Natural killer cell (primary cell): ENCODE measurements at places on chromosomes 7 and 10. TPM values are rescaled to one million over a fixed set of nuclear protein-coding genes. Genes with fewer than 3 reads are reported as not detected.

NUTM2E gene
- total RNA-seq, result 0.49 TPM

BTBD16 gene
- not detected for total RNA-seq

NEUROD6 gene
- not detected for total RNA-seq

COL28A1 gene
- total RNA-seq, result 0.45 TPM

FOXI2 gene
- total RNA-seq, result not detected

CCDC172 gene
- total RNA-seq, result not detected

FAM25A gene
- not detected for total RNA-seq

SH3PXD2A gene
- 7.0 TPM for total RNA-seq

DNA sequence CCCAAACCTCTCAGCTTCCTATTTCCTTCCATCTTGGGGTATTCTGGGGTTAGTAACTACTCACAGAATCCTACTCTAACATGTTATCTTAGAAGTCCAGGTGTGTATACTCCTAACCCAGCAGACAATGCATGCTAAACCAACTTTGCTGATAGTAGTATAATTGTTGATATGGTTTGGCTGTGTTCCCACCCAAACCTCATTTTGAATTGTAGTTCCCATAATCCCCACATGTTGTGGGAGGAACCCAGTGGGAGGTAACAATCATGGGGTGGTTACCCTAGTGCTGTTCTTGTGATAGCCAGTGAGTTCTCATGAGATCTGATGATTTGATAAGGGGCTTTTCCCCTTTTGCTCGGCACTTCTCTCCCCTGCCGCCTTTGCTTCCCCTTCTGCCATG, 135.1 kb downstream of the CHRM2 start:
- no peaks in the 10 kb centered on the region for H3K4me1 ChIP-seq
- DNase-seq, result no peak
- no peak overlapping the region for H3K4me3 ChIP-seq
- H3K36me3 ChIP-seq, result no peaks in the 10 kb centered on the region
- H3K27me3 ChIP-seq, result no peaks in the 10 kb centered on the region
- no peak overlapping the region for H3K27ac ChIP-seq

GRCh38 chr10:130515670-130516069, 379.5 kb downstream of the GLRX3 start:
- no peak for DNase-seq
- H3K27me3 ChIP-seq, result no peaks in the 10 kb centered on the region

- DNase-seq, result no peak
- no peaks in the 10 kb centered on the region for H3K27me3 ChIP-seq
- no peaks in the 10 kb centered on the region for H3K4me1 ChIP-seq
- H3K36me3 ChIP-seq, result no peaks in the 10 kb centered on the region
- H3K27ac ChIP-seq, result no peak overlapping the region
Measured at GRCh38 chr10:34670081-34670480, 145.0 kb downstream of the PARD3 start.

- no peaks in the 10 kb centered on the region for H3K4me1 ChIP-seq
- H3K27me3 ChIP-seq, result no peaks in the 10 kb centered on the region
- no peaks in the 10 kb centered on the region for H3K36me3 ChIP-seq
- no peak for DNase-seq
Measured at GRCh38 chr7:108109221-108109908, 20.8 kb downstream of the LAMB4 start.

GRCh38 chr10:102633848-102634247, 10.4 kb upstream of the TRIM8 start:
- no peak overlapping the region for H3K4me3 ChIP-seq
- DNase-seq, result no peak
- peaks cover 6% of the 10 kb centered on the region for H3K36me3 ChIP-seq
- no peaks in the 10 kb centered on the region for H3K27me3 ChIP-seq

- peaks cover 50% of the 10 kb centered on the region for H3K4me1 ChIP-seq
- peak overlapping the region; percentile 69 for H3K27ac ChIP-seq
- H3K36me3 ChIP-seq, result no peaks in the 10 kb centered on the region
- no peak for DNase-seq
- H3K4me3 ChIP-seq, result no peak overlapping the region
- no peaks in the 10 kb centered on the region for H3K27me3 ChIP-seq
Measured at GRCh38 chr7:8133188-8133848, 128.6 kb downstream of the ICA1 start.

- H3K4me3 ChIP-seq, result no peak overlapping the region
- no peaks in the 10 kb centered on the region for H3K27me3 ChIP-seq
- H3K36me3 ChIP-seq, result no peaks in the 10 kb centered on the region
- peaks cover 4% of the 10 kb centered on the region for H3K4me1 ChIP-seq
- no peak overlapping the region for H3K27ac ChIP-seq
Measured at GRCh38 chr10:88149906-88150305, 286.5 kb downstream of the PTEN start.

DNA sequence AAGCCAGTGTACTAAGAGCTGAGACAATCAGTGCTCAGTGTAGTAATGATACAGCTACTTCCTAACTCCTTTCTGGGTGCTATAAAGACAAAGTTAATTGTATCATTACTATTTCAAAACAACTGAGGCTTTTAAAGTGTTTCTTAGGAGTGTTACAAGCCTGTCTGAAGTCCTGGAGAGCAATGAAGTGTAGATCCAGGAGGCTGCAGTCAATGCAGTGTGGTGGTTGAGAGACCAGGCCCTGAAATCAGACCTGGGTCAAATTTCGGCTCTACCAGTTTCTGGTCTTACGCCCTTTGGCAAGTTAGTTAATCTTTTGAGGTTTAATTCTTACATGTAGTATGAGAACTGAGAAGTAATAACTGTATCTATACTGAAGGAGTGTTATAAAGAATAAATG, 387.0 kb downstream of the SDK1 start:
- no peak overlapping the region for H3K4me3 ChIP-seq
- H3K27ac ChIP-seq, result no peak overlapping the region
- no peaks in the 10 kb centered on the region for H3K36me3 ChIP-seq
- no peak for DNase-seq
- no peaks in the 10 kb centered on the region for H3K4me1 ChIP-seq
- H3K27me3 ChIP-seq, result no peaks in the 10 kb centered on the region

- peaks cover 10% of the 10 kb centered on the region for H3K36me3 ChIP-seq
- no peak overlapping the region for H3K4me3 ChIP-seq
Measured at GRCh38 chr7:43888993-43889945, 17.1 kb downstream of the URGCP start.

DNA sequence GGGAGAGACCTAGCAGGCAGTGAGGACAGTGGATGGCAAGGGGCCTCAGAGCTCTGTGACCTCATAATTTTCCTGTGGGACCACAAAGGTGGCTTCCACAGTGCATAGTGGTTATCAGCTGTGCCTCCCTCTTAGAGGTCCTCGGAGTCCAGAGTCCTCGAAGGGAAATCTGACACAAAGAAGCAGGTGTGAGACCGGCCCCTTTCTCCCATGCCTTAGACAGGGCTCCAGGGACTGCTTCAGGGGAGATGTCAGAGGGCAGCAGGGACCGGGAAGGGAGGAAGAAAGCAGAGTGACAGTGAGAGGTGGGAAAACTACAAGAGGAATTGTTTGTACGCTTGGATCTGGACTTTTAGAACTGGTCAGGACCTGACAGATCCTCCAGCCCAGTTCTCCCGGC, 66.3 kb downstream of the BAMBI start:
- no peaks in the 10 kb centered on the region for H3K36me3 ChIP-seq
- DNase-seq, result no peak
- H3K27ac ChIP-seq, result no peak overlapping the region
- no peaks in the 10 kb centered on the region for H3K27me3 ChIP-seq
- H3K4me3 ChIP-seq, result no peak overlapping the region
- H3K4me1 ChIP-seq, result no peaks in the 10 kb centered on the region

- H3K27ac ChIP-seq, result no peak overlapping the region
- H3K36me3 ChIP-seq, result no peaks in the 10 kb centered on the region
- DNase-seq, result no peak
- H3K4me1 ChIP-seq, result peaks cover 28% of the 10 kb centered on the region
Measured at GRCh38 chr10:73922007-73922863, 11.3 kb downstream of the PLAU start.

- H3K4me3 ChIP-seq, result no peak overlapping the region
- H3K27ac ChIP-seq, result no peak overlapping the region
- H3K36me3 ChIP-seq, result no peaks in the 10 kb centered on the region
- DNase-seq, result no peak
- H3K27me3 ChIP-seq, result no peaks in the 10 kb centered on the region
Measured at GRCh38 chr10:56349611-56350010, 11.4 kb downstream of the ZWINT start.

DNA sequence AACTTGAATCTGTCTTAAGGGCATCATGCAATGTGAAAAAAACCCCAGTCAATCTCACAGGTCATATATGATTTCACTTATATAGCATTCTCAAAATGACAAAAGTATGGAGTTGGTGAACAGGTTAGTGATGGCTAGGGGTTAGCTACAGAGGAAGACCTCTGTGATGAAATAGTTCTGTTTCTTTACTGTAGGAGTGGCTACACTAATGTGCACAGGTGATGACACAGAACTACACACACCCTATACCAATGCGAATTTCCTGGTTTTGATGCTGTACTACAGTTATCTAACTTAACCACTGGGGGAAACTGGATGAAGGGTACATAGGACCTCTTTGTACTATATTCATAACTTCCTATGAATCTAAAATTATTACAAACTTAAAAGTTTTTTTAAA, 541.8 kb downstream of the PARD3 start:
- H3K4me1 ChIP-seq, result no peaks in the 10 kb centered on the region
- H3K4me3 ChIP-seq, result no peak overlapping the region
- H3K36me3 ChIP-seq, result no peaks in the 10 kb centered on the region
- DNase-seq, result no peak
